ENCODE measurements at places on chromosomes 2 and 18. TPM values are rescaled to one million over a fixed set of nuclear protein-coding genes. Genes with fewer than 3 reads are reported as not detected.

GPBAR1 gene
- 37.8 TPM for total RNA-seq

GRCh38 chr18:598124-598589 is 1.4 kb downstream of the CLUL1 start:
- H3K27me3 ChIP-seq, result no peaks in the 10 kb centered on the region
- no peaks in the 10 kb centered on the region for H3K4me1 ChIP-seq
- no peak overlapping the region for H3K4me3 ChIP-seq

RAB27B gene
- not detected for total RNA-seq

SPEG gene
- total RNA-seq, result 7.6 TPM

GRCh38 chr2:15331787-15332186 is 229.3 kb downstream of the NBAS start:
- no peak for DNase-seq
- H3K36me3 ChIP-seq, result no peaks in the 10 kb centered on the region
- no peak overlapping the region for H3K27ac ChIP-seq
- H3K27me3 ChIP-seq, result no peaks in the 10 kb centered on the region
- no peaks in the 10 kb centered on the region for H3K4me1 ChIP-seq
- H3K4me3 ChIP-seq, result no peak overlapping the region

- no peaks in the 10 kb centered on the region for H3K36me3 ChIP-seq
- DNase-seq, result no peak
- H3K27me3 ChIP-seq, result no peaks in the 10 kb centered on the region
- H3K4me1 ChIP-seq, result peaks cover 59% of the 10 kb centered on the region
These were observed 35.1 kb downstream of the ARHGAP25 start for GRCh38 chr2:68769586-68770270.

Measured in tibial nerve (tissue), 4 donors.